ENCODE measurements at places on chromosomes 12 and 14.

DNA sequence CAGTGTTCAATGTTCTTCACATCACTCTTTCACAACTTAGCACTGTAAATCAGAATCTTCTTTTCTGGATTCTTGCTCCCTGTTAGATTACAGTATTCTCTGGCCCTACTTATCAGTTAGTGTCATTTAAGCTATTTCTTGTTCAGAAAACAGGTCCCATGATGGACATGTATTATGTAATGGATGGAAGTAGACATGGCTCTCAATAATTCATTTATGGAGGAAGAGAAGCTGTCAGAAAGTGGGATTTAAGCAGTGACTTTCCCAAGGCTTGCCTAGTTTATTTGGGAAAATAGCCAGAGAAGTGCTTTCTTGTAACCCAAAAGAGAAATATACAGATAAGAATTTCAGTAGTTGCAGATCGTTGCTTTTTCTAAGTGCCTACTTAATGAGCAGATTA is 1.6 kb downstream of the ERC1 start:
- no peak for DNase-seq

- no peak for DNase-seq
Measured at GRCh38 chr12:79381248-79382208, 309.2 kb downstream of the PAWR start.

- no peak for DNase-seq
Measured at GRCh38 chr12:77337362-77337761, 272.0 kb upstream of the E2F7 start.

DNA sequence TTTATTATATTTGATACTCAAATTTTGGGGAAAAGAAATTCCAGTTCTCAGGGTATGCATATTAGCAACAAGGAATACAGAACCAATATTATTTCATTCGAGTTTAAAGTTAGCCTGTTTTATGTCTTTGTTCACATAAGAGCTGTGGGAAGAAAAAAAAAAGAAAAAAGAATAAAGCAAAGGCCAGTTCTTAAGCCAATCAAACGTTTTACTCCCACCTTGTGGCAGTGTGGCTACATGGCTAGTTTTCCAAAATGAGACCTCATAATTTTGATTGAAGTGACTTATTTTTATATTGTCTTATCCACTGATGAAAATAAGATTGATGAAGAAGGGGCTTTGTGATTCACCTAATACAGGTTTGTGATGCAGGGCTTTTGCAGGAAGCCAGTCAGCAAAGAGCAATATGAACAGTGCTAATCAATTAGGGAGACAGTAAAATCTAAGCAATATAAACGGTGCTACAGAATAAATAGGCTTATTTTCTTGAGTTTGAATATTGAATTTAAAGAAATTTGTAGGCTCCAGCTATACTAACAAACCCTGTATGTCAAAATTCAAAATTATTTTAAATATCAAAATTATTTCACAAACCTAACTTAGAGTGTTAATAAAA is 624.1 kb upstream of the FOXG1 start:
- DNase-seq = peak; percentile 4

DNA sequence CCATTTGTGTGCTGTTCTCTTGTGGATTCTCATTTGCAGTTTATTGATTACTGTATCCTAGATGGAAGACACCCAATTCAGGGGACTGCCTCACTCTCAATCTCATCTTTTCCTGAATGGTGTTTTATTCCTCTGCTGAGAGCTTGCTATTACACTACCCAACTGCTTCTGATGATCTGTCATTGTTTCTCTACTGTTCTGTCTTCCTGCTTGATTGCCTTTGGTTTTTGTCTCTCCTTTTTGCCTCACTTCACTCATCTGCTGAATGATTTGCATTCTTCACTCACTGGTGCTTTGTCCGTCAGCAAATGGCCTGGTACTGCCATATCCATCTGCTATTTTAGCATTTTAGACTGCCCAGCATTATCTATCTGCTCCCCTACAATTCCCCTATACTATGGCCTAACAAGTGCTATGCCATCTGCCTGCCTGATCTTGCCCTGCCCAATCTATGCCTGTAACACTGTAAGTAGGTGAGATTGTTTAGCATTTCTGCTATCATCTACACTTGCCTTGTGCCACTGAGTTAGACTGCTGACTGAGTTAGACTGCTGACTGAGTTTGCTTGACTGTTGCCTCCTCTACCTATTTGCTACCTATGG is 335.1 kb downstream of the GPHN start:
- DNase-seq = no peak

GRCh38 chr14:79487632-79488031 is 723.7 kb downstream of the DIO2 start:
- no peak for DNase-seq

- no peak for DNase-seq
Measured at GRCh38 chr14:22218728-22219127, 370.3 kb downstream of the DAD1 start.

- no peak for DNase-seq
Measured at GRCh38 chr12:26102953-26103352, 21.9 kb downstream of the BHLHE41 start.

- DNase-seq = no peak
Measured at GRCh38 chr14:98840091-98840490, 431.9 kb downstream of the BCL11B start.
